ENCODE measurements at places on chromosomes 4 and X. TPM values are rescaled to one million over a fixed set of nuclear protein-coding genes. Genes with fewer than 3 reads are reported as not detected.

GRCh38 chrX:128975745-128976144 is 547.5 kb downstream of the SMARCA1 start:
- no peak for DNase-seq

Gene CDX4
- total RNA-seq = not detected

Gene TXK
- total RNA-seq = 21.2 TPM

- no peak for DNase-seq
Measured at GRCh38 chr4:150457802-150458201, 124.1 kb upstream of the MAB21L2 start.

GRCh38 chr4:173273941-173274340 is 60.2 kb downstream of the HMGB2 start:
- DNase-seq = no peak

Gene GPR173
- total RNA-seq = not detected

GRCh38 chr4:185334326-185334725 is 61.4 kb downstream of the LRP2BP start:
- DNase-seq = no peak

DNA sequence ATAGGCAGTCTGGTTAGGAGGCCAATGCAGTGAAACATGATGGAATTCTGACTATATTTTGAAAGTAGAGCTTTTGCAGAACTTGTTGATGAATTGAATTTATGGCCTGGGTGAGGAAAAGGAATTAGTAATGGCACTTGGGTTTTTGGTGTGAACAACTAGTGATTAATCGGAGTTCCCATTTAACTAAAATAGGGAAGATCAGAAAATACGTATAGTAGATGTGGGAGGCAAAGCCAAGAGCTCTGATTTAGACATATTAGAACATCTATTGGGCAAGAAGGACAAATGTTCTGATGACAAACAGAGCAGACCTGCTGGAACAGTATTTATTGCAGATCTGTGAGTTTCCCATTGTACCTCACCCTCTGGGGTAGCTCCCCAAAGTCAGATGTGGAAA is 12.3 kb upstream of the NDP start:
- no peak for DNase-seq

Gene MTNR1A
- total RNA-seq = not detected

DNA sequence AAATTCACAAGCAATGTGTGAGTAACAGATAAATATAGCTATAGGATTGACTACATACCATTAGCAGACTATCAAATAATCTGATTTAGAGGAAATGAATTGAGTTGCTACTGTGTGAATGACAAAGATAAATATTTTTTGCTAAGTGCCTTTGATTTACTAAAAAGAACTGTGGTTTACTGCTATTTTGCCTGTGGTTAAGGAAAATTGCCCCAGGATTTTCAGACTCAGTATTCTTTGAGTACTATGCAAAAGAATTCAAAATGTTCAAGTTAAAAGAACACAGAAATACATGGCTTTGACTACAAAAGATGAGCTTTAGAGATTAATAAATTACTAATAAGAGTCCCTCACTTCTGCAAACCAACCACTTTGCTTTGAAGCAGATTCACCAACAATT is 853.8 kb downstream of the ADGRL3 start:
- no peak for DNase-seq

Gene LEF1
- total RNA-seq = 30.6 TPM

GRCh38 chr4:8182294-8182693 is 16.8 kb upstream of the SH3TC1 start:
- DNase-seq = no peak

Data from activated CD8-positive, alpha-beta memory T cell treated with anti-CD3 and anti-CD28 coated beads, Interleukin-2, amount 10 ng/mL, durations not matched to agents 7 days and 5 days (primary cell).